K562 (cell line): ENCODE measurements at places on chromosomes 12 and 14. TPM values are rescaled to one million over a fixed set of nuclear protein-coding genes. Genes with fewer than 3 reads are reported as not detected.

SERPINA3 gene
- total RNA-seq: 2.3 and 2.8 TPM in 2 replicates

NOXRED1 gene
- total RNA-seq: 0.18 TPM in 2 replicates

TAS2R9 gene
- not detected in 2 replicates for total RNA-seq

P2RX7 gene
- 0.40 TPM in 2 replicates for total RNA-seq

PDE3A gene
- total RNA-seq: 0.02 TPM in 2 replicates

KRT77 gene
- total RNA-seq: not detected in 2 replicates

TOGARAM1 gene
- total RNA-seq: 3.2 and 3.7 TPM in 2 replicates

NOVA1 gene
- total RNA-seq: not detected in 2 replicates

CISTR gene
- total RNA-seq: not detected in 2 replicates

HOXC10 gene
- 0.35 and 0.69 TPM in 2 replicates for total RNA-seq

SLC25A21 gene
- 25.1 and 28.7 TPM in 2 replicates for total RNA-seq

- peak; percentile 7 for DNase-seq
Observed at GRCh38 chr14:50520947-50521815, 11.2 kb downstream of the MAP4K5 start.

DNA sequence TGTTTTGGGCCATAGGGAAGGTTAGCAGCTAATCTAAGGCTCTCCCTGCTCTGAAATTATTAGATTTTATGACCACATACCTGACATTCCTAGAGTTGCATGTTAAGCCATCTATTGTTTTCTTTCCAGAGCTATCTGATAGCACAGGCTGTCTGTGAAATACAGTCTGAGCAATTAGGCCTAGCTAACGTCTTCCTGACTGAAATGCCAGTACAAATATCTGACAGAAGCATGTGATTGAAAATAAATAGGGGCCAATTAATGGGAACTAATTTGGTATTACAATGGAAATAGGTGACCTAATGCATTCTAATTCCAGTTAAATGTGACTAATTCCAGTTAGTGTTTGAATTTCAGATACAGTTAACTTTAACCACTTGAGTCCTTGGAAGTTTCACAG is 115.2 kb downstream of the C12orf75 start:
- no peak for DNase-seq

- DNase-seq: no peak
Observed at GRCh38 chr12:6891646-6892001, 13.0 kb upstream of the LRRC23 start.

GRCh38 chr12:29546000-29546399 is 48.5 kb upstream of the OVCH1 start:
- no peak for DNase-seq

GRCh38 chr14:59630288-59630963 is 53.8 kb upstream of the CCDC175 start:
- no peak for DNase-seq

DNA sequence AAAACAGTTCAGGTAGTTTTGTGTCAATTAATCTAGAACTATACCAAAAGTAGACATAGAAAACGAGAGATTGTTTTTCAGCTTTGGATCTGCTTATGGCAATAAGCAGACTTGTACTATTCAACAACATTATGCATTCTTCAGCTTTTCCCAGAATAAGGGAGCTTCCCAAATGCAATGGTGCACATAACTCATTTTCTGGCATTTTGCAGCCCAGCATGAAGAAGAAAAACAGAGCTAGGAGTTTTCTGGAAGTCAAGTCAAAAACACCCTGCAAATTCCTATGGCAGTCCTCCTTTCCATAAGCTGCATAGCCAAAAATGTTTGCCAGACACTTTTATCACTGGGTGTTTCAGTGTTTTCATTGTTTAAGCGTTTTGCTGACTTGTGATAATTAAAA is 314.7 kb downstream of the NAV3 start:
- no peak for DNase-seq

- DNase-seq: no peak
Observed at GRCh38 chr14:43308421-43309110, 1198.5 kb downstream of the FSCB start.
